COR-L47 (cell line): ENCODE measurements at places on chromosomes 12 and 14.
A peak's percentile ranks its signal among the peaks of the same experiment; 100 is the strongest.

GRCh38 chr14:105737504-105738246 is 211.3 kb downstream of the TMEM121 start:
- DNase-seq = no peak

- DNase-seq = no peak
These were observed 281.7 kb downstream of the DUSP6 start for GRCh38 chr12:89070603-89071002.

GRCh38 chr12:82425241-82425640 is 66.9 kb downstream of the METTL25 start:
- DNase-seq = no peak

DNA sequence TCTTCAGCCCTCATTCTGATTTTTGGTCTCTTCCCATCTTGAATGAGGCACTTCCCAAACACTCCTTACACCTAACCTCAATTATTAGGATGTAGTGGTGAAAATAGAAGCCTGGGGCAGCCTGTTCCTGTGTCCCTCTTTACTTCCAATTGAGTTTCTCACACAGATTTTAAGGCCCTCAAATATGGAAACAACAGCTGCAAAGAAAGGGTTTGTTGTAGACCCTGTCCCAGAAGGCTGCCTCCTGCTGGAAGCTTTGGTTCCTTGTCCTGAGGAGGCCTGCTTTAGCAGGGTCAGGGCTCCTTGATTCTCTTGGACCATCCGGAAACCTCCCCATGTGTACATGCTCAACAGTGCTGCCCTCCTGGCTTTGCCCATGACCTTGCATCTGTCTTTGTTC is 101.3 kb downstream of the TGFB3 start:
- no peak for DNase-seq

DNA sequence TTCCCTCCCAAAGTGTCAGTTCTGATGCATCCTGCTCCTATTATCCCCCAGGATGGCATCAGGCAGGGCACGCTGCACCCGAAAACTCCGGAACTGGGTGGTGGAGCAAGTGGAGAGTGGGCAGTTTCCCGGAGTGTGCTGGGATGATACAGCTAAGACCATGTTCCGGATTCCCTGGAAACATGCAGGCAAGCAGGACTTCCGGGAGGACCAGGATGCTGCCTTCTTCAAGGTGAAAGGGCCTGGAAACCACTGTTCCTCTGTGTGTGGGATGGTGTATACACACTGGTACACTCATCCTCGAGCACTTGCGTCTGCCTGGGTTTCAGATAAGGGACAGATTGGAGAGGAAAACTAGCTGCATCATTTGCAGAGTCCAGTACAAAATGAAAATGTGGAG is 1.0 kb downstream of the IRF9 start:
- DNase-seq = no peak

- DNase-seq = peak; percentile 18
These were observed 22.1 kb downstream of the MTHFD1 start for GRCh38 chr14:64410084-64410774.

- no peak for DNase-seq
These were observed 197.2 kb downstream of the NRXN3 start for GRCh38 chr14:78367355-78367754.

DNA sequence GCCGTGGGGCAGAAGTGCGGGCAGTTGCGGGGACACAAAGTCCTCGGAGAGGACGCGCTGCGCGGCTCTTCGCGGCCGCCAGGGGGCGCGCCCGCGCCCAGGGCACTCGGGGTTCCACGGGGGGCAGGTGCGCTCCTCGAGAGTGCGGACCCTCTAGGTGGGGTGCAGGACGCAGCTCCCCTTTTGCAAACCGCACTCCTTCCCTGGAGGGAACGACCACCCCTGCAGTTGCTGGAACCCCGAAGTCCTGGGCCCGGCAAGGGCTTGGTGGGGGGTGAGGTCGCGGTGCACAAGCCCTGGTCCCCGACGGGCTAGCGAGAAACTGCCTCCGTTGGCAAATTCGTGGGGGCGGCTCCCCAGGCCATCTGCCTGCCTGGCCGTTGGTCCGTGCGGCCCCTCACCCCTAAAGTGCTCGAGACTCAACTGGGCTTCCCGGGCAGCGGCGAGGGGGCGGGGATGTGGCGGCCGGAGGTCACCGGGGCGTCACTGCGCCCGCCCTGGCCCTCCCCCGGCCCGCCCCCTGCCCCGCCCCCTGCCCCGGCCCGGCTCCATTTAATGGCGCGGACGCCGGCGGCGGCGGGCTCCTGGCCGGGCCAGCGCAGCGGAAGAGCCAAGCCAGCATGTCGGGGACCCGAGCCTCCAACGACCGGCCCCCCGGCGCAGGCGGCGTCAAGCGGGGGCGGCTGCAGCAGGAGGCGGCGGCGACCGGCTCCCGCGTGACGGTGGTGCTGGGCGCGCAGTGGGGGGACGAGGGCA is at the start of gene ADSS1:
Gene ADSS1 (plus strand): TSS at position 579 of the 756 bp plus-strand sequence. CDS start 42 bp downstream, at position 621.
- DNase-seq = no peak

DNA sequence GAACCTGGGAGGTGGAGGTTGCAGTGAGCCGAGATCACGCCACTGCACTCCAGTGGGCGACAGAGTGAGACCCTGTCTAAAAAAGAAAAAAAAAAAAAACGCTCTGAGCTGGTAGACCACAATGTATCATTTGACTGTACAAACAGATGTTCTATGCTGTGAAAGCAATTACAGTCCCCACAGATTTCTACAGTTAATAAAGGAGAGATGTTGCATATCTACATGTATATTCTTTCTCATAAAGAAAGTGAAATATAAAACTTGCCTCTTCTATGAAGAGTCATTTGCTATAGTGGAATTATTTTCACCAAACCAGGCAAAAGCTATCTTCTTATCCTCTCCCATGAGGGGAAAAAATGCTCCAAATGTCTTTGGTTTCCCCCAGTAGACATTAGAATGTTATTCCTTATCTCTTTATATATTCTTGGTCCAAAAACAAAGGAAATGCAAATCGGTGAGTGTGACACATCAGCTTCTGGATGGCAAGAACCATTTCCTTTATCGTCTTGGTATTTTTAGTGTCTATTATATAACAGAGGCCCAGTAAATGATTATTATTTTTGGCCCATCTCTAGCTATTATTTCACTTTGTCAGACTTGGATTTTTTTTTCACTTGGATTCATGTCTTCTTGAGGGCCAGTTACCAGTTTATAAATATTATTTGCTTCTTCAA is 230.4 kb downstream of the SSPN start:
- DNase-seq = no peak
